ENCODE measurements at places on chromosomes 4 and X. TPM values are rescaled to one million over a fixed set of nuclear protein-coding genes. Genes with fewer than 3 reads are reported as not detected.
A peak's percentile ranks its signal among the peaks of the same experiment; 100 is the strongest.

The SSX3 gene
- not detected for total RNA-seq

The TCEAL2 gene
- 10.9 TPM for total RNA-seq

GRCh38 chr4:85565761-85566480 is 91.0 kb downstream of the ARHGAP24 start:
- H3K27me3 ChIP-seq = no peaks in the 10 kb centered on the region
- H3K36me3 ChIP-seq = no peaks in the 10 kb centered on the region
- no peak overlapping the region for H3K27ac ChIP-seq
- H3K4me3 ChIP-seq = no peak overlapping the region

DNA sequence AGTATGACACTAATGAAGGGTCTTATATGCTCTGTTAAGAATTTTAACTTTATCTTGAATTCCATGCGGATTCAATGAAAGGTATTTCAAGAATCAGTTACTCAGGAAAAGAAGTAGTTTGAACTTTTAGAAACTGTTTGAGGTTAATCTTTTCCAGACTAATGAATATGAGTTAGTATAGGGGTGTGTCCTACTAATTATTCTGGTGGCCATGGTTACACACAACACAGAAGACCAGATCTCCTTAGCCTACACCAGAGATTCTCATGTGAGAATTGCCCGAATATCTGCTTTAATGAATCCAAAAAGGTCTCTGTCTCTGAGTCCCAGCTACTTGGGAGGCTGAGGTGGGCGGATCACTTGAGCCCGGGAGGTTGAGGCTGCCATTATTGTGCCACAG is 100.4 kb downstream of the MMRN1 start:
- DNase-seq = no peak
- H3K4me1 ChIP-seq = no peaks in the 10 kb centered on the region
- no peaks in the 10 kb centered on the region for H3K36me3 ChIP-seq
- no peak overlapping the region for H3K4me3 ChIP-seq
- no peaks in the 10 kb centered on the region for H3K27me3 ChIP-seq
- no peak overlapping the region for H3K27ac ChIP-seq

DNA sequence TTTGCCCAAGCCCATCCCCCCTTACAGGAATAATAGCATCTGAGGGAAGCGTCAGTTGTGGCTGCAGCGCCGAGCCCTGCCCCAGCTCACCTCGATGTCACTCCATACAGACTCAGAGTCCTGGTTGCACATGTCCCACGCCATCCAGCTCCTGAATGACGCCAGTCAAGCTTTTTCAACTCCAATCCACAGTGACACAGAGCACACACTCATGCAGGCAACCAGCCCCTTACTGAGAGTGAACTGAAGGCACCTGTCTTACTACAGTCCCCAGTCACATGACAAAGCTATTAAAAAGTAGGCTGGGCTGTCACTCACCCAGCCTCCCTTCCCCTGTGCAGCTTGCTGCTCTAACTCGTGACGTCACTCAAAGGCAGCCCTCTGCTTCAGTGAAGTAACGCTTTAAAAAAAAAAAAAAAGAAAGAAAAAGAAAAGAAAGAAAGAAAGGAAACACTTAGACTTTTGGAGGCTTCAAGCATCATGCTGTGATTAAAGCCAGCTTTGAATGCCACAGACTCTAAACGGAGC is at the start of gene PPARGC1A:
TSS of gene PPARGC1A (minus strand) at position 234 of the 528 bp plus-strand sequence. CDS start at position 144, 90 bp downstream.
- peak; percentile 65 for DNase-seq
- H3K36me3 ChIP-seq = no peaks in the 10 kb centered on the region
- no peak within 1 kb of the TSS for H3K27ac ChIP-seq
- H3K4me1 ChIP-seq = no peaks in the 10 kb centered on the region

- H3K27me3 ChIP-seq = no peaks in the 10 kb centered on the region
- DNase-seq = no peak
- no peak overlapping the region for H3K27ac ChIP-seq
Measured at GRCh38 chr4:175935016-175935661, 123.1 kb upstream of the GPM6A start.

DNA sequence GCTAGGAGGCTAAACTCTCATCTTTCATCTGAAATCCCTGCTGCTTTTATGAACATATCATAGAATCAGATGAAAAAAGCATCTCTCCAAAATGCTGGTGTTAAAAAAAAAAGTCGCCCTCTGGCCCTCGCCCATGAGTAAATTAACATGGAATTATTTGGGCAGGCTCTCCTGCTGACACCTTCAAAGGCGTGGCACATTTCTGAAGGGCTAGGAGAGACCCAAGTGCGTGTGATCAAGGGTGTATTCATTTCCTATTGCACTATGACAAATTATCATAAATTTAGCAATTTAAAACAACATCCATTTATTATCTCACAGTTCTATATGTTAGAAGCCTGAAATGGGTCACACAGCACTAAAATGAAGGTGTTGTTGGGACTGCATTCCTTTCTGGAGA is 5.1 kb downstream of the ANXA3 start:
- no peaks in the 10 kb centered on the region for H3K36me3 ChIP-seq
- peaks cover 2% of the 10 kb centered on the region for H3K27me3 ChIP-seq
- H3K4me1 ChIP-seq = peaks cover 12% of the 10 kb centered on the region
- no peak for DNase-seq
- no peak overlapping the region for H3K4me3 ChIP-seq
- H3K27ac ChIP-seq = no peak overlapping the region

DNA sequence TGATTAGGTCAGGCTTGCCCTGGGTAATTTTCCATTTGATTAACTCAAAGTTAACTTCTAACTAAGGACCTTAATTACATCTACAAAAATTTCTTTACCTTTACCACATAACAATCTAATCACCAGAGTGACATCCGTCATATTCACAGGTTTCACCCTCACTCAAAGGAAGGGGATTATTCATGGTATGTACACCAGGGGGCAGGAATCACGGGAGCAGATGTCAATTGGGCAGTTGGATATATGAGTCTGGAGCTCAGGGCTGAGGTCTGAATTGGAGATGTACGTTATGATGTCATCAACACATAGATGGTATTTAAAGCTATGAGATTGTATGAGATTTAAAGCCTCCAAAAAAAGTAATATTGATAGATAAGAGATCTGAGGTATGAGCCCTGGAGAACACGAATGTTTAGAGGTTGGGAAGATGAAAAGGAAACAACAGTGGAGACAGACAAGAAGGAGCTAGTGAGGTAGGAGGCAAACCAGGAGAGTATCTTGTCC is 52.9 kb downstream of the PGRMC1 start:
- H3K36me3 ChIP-seq = no peaks in the 10 kb centered on the region
- H3K27ac ChIP-seq = no peak overlapping the region
- no peak overlapping the region for H3K4me3 ChIP-seq

DNA sequence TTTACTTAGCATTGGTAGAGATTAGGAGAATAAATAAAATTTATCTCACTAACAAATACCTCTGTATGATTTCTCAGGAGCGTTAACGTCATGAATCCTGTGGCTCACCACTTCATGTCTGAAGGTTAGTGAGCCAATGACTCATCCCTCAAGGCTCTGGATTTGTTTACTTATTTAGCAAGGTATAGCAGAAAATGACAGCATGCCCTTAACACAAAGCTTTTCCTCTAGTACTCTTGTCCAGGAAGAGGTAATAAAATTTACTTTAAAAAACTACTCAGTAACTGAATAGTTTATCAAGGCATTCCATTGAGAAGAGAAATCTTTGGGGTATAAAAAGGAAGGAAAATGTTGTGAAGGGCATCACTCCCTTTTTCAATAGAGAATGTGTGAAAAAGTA is 823.8 kb downstream of the CCSER1 start:
- peak; percentile 13 for DNase-seq
- no peak overlapping the region for H3K4me3 ChIP-seq
- H3K27ac ChIP-seq = no peak overlapping the region

DNA sequence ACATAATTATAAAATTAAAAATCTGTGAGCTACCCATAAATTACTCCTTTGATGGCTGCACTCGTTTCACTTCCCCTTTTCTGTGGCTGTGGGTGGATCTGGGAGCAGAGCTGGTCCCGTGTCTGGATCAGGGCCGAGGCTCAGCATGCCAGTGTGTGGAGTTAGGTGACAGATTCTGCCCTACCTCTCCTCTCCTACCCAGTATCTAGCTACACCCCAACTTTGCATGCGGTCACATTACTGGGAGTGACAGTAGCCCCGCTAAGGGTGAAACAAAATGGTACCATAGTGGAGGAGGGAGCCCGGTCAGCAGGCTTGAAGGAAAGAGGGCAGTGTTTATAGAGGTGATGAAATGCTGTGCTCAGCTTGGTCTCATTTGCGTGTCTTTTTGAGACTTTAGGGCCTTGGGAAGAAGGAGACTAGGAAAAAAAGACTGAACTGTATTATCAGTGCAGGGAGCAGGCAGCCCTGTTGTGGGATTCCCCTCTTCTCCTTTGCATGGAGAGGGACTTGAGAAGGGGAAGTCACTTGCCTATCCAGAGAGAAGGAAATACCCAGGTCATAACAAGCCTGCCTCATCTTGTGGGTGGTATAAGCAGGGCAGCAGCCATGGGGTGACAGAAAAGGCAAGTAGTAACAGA is 48.4 kb downstream of the ARHGAP10 start:
- H3K4me3 ChIP-seq = no peak overlapping the region
- peaks cover 26% of the 10 kb centered on the region for H3K4me1 ChIP-seq
- H3K27ac ChIP-seq = no peak overlapping the region
- no peaks in the 10 kb centered on the region for H3K27me3 ChIP-seq
- DNase-seq = no peak
- H3K36me3 ChIP-seq = no peaks in the 10 kb centered on the region

- no peak overlapping the region for H3K4me3 ChIP-seq
- H3K4me1 ChIP-seq = no peaks in the 10 kb centered on the region
- H3K27ac ChIP-seq = no peak overlapping the region
Measured at GRCh38 chrX:51182545-51182944, 150.1 kb upstream of the NUDT10 start.

DNA sequence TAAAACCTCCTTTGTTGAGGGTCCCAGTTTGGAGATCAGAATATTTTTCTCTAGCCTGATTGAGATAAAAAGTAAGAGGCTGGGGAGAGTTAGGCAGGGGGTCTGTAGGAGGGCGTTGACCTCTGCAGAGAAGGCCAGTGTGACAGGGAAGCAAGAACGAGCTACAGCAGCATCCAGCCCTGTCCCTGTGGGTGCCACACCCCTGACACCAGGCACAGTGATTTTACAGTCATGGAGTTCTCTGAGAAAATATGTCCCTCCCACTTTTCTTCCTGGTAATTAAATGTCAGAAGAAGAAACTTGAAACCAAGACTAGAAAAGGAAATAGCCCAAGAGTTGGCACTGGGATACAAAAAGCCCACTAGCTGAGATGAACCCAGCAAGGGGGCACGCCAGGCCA is 25.0 kb upstream of the HELT start:
- DNase-seq = no peak
- no peaks in the 10 kb centered on the region for H3K4me1 ChIP-seq
- H3K4me3 ChIP-seq = no peak overlapping the region
- H3K27me3 ChIP-seq = peaks cover 4% of the 10 kb centered on the region

- DNase-seq = peak; percentile 30
- peaks cover 13% of the 10 kb centered on the region for H3K27me3 ChIP-seq
- H3K36me3 ChIP-seq = no peaks in the 10 kb centered on the region
- H3K4me3 ChIP-seq = no peak overlapping the region
Measured at GRCh38 chrX:15143050-15143824, 126.6 kb downstream of the ASB9 start.

DNA sequence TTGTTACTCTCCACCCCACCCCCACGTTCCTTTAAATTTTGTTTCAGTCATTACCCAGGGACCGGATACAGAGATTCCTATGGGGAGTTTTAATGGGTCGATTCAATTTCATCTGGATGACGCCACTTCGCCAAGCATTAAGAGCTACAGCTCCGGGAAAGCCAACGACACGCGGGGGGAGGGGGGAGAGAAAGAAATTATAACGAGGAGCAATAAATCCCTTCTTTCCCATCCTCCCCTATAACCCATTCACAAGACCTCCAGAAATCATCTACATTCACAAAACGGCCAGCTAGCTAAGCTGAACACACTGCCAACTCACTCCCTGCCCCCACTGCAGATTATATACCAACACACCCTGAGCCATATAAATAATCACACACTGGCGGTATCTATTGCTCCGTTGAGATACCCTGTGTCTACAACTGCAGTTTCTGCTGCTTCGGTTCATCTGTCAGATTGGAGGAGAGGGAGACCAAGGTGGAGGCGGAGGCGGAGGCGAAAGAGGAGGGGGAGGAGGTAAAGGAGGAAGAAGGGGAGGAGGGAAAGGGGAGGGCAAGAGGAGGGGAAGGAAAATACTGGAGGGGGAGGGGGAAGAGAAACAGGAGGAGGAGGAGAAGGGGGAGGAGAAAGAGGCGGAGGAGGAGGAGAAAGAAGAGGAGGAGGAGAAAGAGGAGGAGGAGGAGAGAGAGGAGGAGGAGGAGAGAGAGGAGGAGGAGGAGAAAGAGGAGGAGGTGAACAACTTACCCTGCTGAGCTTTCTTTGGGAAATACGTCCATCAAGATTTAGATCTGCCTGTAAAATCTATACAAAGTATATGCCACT is 113.9 kb upstream of the VAMP7 start:
- DNase-seq = peak; percentile 65
- H3K4me1 ChIP-seq = peaks cover 10% of the 10 kb centered on the region
- no peak overlapping the region for H3K4me3 ChIP-seq
- no peak overlapping the region for H3K27ac ChIP-seq

The YIPF7 gene
- not detected for total RNA-seq

The NXF3 gene
- total RNA-seq = 3.0 TPM

DNA sequence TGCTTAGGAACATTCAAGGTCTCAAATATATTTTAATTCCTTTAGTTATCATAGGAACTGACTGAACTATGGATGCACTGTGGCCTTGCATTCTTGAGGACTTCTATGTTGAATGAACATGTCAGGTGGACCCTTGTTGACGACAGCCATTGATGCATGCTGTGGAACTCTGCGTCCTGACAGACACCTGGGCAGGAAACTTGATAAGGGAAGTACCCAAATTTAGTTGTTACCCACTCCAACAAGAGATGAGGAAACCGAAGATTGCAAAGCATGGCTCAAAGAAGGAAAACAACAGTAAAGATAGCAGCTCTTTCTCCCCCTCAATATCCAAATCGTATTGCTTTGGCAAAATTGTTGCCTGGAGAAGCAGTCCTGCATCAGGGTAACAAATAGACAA is 540.0 kb upstream of the NR3C2 start:
- H3K27ac ChIP-seq = no peak overlapping the region
- H3K27me3 ChIP-seq = no peaks in the 10 kb centered on the region
- H3K4me1 ChIP-seq = no peaks in the 10 kb centered on the region
- H3K36me3 ChIP-seq = no peaks in the 10 kb centered on the region
- H3K4me3 ChIP-seq = no peak overlapping the region
- DNase-seq = no peak

- H3K27ac ChIP-seq = peak overlapping the region; percentile 46
- peaks cover 27% of the 10 kb centered on the region for H3K4me1 ChIP-seq
- no peak for DNase-seq
- H3K36me3 ChIP-seq = no peaks in the 10 kb centered on the region
Measured at GRCh38 chr4:2411786-2412510, 6.5 kb downstream of the ZFYVE28 start.

DNA sequence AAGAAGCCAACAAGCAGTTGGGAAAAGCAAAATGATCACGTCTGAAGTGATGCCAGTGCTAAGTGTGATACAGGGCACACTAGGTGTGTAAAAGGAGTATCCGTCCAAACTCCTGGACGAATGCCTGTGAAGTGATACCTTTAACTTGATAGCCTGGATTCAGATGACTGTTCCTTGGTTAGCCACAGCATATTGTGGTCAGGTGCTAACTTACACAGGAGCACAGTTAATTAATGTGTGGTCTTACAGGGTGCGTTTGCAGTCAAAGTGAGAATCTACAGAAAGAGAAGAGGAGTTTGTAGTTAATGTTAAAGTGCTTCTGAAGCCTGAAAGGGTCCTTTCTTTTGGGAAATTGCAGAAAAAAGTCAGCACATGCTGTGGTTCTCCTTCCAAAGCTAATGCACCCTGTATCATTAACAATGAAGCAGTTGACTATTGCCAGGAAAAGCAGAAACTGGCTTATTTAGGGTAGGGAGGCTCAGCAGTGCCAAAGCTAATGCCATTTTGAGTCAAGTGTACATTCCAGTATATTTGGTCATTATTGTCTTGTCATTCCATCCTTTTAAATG is 61.1 kb downstream of the DCLK2 start:
- no peaks in the 10 kb centered on the region for H3K27me3 ChIP-seq
- no peak for DNase-seq
- H3K4me3 ChIP-seq = no peak overlapping the region
- no peak overlapping the region for H3K27ac ChIP-seq
- no peaks in the 10 kb centered on the region for H3K36me3 ChIP-seq

Data from adrenal gland (tissue), 19 donors.